Choroid plexus epithelial cell (primary cell): ENCODE measurements at places on chromosomes 3 and 15.
A peak's percentile ranks its signal among the peaks of the same experiment; 100 is the strongest.

DNA sequence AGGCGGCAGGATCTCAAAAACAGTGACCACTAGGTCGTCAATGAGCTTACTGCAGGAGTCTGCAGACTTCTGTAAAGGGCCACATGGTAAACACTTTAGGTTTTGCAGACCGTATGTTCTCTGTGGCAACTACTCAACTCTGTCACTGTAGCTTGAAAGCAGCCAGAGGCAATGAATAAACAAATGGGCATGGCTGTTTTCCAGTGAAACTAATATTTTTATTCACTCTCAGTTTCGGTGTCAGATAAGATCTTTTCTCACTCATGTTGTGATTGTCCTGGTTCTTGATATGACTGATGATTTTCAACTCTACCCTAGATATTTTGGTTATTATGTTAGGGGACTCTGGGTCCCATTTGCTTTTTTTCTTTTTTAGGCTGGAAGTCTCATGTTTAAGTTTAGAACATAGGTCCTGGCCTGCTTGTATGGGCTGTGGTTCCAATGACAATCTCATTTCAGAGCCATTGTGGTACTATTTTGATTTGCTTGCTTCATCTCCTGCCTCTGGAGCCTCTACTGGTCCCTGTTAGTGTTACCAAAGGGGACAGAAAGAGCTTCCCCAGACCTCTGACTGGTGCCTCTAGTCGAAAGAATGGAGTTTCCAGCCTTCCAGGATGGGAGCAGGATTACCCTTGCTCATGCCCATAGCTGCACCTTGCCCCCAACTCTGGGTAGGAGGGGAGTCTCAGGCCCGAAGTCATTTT, 222.0 kb downstream of the STT3B start:
- DNase-seq = no peak

DNA sequence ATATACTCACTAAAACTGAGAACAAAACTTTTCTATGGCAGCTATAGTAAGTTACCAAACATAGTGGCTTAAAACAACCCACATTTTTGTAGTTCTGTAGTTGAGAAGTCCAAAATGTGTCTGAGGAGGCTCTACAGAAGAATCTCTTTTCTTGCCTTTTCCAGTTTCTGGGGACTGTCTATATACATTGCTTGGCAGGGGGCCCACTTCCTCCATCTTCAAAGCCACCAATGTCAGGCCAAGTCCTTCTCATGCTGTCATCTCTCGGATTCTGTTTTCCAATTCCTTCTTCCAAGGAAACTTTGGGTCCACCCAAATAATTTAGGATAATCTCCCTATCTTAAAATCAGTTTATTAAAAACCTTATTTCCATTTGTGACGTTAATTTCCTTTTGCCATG, 92.7 kb downstream of the DLG1 start:
- no peak for DNase-seq

DNA sequence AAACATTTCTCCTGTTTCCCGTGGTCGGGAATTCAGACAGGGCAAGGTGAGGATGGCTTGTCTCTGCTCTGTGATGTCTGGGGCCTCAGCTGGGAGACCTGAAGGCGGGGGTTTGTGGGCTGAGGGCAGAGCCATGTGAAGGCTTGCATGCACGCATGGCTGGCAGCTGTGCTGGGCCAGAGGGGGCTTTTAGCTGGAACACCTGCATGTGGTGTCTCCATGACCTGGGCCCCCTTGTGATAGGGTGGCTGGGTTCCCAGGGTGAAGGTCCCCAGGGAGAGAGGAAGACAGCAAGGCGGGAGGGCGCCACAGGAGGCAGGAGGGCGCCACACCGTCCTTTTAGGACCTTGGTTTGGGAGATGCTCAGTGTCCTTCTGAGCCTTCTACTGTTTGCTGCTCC, 101.6 kb upstream of the PRR23E start:
- DNase-seq = no peak

GRCh38 chr3:119873646-119874045, 91.7 kb downstream of the NR1I2 start:
- no peak for DNase-seq

DNA sequence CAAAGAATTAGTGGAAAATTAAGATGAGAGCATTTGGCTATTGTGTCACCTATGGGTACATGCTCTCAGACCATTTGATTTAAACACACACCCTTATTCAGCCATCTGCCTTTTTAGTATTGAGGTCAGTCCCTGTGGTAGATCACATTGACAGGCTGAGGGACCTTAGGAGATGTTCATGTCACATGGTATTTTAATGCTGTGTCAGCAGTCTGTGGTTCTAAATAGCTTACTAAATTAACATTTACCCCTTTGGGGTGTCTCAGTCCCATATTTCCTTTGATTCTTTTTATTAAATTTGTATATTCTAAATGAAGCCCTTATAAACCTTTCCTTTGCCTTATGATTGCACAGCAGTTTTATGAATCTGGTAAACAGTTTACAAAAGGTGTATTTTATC, 2.3 kb downstream of the RBM5 start:
- DNase-seq = no peak

- DNase-seq = no peak
Observed at GRCh38 chr3:156409694-156410093, 145.2 kb downstream of the SSR3 start.

- DNase-seq = no peak
Observed at GRCh38 chr15:90219421-90220141, 14.2 kb downstream of the CIB1 start.

- DNase-seq = peak; percentile 80
Observed at GRCh38 chr15:73078722-73079121, 26.5 kb downstream of the NEO1 start.
